ENCODE measurements at places on chromosomes 3 and 15.

- no peak for DNase-seq
Observed at GRCh38 chr3:165778891-165779290, 58.3 kb downstream of the BCHE start.

DNA sequence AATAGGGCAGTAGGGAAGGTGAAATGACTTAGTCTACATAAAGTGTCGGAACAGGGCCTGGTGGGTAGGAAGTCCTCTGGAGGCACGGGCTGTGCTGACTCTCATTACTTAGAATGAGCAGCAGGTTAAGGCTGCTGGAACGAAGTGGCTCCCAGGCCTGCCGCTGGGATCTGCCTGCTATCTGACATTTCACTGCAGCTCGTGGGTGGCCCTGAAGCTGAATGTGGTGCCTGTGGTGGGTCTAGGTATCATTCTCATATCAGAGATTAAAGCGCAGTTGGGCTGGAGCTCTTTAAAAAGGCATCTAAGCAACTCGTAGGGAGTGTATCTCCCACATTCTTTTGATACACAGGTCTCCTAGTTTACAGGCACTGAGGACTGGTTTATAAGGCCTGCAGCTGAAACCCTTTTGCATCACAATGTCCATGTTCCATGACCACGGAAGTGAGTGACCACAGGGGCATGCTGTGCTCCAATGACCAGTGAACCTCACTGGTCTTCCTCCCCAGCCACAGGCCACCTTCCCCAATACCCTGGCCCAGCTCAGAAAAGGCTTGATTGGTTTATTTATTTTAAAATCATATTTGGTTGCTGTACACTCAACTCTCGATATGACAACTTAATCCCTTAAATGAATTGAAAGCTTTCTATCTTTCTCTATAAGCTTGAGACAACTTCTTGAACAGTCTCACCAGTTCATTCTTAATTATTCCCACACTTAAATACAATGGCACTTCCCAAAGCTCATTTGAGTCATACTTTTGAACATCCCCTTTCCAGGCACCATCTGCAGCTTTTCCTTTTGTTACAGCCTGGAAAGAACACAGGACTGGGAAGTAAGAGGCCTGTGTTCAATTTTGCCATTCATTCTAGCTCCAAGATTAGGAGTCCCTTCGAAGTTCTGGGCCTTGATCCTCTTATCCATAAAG lies 19.0 kb downstream of the ADAMTS9 start:
- no peak for DNase-seq

DNA sequence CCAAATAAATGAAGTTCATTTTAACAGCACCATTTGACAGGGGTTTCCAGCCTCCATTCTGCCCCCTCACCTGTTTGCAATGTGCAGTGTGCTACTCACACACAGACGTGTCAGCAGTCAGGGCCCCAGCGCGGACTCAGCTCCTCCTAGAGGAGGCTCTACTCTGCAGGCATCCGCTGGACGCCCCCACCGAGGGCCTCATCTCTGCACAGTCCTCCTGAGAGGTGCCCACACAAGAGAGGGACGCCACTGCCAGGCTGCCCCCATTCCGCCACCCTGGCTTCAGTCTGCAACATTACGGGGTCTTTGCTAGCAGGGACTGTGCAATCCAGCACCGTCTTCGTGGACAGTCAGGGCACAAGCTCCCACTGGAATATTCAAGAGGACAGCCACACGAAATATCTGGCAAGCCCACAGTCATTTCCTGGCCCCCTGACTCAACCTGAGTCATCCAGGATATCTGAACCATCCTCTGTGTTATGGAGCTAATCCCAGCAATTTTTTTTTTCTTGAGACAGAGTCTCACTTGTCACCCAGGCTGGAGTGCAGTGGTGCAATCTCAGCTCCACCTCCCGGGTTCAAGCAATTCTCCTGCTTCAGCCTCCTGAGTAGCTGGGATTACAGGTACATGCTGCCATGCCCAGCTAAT lies 255.0 kb downstream of the OCA2 start:
- DNase-seq: no peak

DNA sequence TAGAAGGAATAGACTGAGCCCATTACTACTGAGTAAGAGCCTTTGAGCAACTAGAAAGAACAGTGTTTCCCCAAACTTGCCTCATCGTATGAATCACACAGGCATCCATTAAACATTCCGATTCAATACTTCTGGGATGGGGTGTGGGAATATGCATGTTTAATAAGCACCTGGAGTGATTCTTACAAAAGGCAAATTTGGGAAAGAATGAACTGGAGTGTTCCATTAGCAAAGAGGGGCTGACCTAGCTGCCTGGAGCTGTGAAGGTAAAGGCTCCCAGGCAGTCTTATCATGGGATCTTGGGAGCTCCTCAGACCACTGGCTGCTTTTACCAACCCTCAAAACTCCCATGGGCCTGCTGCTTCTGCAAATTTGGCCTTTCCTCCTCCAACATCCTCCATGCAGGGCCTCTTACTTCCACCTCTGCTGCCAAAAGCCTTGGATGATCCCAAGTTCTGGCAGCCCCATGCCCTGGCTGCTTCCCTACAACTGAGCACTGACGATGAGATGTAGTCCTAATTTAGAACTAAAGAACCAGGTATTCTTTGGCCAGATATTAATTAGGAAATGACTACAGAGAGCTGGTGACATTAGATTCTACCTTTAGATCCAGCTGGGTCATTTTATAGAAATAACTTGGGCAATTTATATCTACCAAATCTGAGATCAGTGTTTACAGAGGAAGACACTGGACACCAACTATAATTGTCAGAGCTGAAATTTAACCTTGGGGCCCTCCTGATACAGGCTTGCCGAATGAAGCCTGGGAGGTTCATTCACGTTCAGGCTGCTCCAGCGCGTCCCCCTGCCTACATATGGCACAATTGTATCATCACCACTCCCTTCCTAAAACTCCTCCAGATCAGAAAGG lies 11.2 kb upstream of the HOMER2 start:
- DNase-seq: no peak

- no peak for DNase-seq
Observed at GRCh38 chr3:25293736-25294135, 134.3 kb upstream of the RARB start.

DNA sequence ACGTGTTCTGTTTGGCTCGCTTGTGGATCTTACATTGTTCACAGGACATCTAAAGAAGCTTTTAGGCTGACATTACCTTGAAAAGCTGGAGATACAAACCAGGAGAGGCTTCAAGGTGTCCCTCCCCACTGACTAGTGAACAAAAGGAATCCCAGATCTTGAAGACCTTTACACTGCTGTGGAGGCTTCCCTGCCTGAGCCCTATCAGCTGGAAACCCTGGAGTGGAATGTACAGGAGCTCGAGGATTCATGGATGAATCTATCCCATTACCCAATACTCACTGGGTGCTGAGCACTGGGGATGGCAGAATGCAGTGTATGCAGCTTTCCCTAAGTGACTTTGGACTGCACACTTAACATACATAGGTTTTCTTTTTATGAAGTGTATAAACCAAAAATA lies 82.3 kb upstream of the MFGE8 start:
- no peak for DNase-seq

DNA sequence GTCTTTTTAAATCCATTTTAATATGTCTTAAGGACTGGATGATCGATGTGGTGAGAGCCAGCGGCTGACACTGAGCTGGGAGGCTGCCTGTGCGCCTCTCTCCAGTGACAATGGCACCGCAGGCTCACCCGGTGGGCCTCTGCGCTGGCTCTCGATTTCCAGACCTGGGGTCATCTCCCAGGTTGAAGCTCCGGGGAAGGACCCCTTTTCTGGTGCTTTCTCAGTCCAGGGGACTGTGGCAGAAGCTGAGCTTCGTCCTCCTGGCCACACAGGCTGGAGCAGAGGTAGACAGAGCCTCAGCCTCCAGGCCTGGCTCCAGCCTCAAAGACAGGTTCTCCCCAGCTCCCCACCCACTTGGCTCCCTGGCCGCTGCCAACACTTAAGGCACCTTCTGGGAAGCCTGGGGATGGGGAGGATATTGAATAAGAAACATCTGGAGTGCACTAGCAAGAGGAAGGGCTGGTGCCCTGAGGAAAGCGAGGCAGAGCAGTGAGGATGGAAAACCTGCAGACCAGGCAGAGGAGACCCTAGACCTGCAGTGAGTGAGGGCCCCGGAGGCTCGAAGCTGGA lies 154.2 kb upstream of the SMAD3 start:
- no peak for DNase-seq

DNA sequence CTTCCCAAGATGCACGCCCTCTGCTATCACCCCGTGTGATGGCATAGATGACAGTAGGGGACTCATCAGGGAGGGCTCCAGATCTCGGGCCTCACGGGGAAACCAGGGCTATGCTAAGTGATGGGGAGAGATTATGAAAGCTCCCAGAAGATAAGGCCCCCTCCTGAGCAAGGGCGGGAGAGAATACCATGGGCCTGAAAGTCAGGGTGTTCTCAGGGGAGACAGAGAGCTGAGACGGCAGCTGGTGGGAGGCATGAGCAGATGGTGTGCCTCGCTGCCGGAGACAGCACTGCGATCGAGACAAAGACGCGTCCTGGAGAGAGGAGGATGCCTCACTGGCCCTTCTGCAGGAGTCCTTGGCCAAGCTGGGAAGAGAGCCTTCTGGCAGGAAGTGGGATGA lies 106.5 kb upstream of the ADPGK start:
- DNase-seq: no peak

- DNase-seq: no peak
Observed at GRCh38 chr3:131917006-131917405, 117.8 kb downstream of the CPNE4 start.

GRCh38 chr3:128316481-128316891 lies 150.2 kb downstream of the DNAJB8 start:
- DNase-seq: no peak

- DNase-seq: no peak
Observed at GRCh38 chr3:127493924-127494646, 96.4 kb downstream of the TPRA1 start.

DNA sequence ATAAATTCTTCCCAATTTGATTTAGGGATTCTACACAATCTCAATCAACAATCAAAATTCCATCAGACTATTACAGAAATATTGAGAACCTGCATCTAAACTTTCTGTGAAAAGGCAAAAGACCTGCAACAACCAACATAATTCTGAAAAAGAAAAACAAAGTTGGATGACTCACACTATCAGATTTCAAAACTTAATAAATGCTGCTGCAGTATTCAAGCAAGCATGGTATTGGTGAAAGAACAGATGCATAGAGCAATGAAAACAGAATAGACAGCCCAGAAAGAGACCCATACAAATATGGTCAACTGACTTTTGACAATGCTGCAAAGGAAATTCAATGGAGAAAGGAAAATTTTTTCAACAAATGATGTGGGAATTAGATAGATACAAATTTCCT lies 477.1 kb upstream of the NR2F2 start:
- DNase-seq: no peak

- DNase-seq: no peak
Observed at GRCh38 chr3:49535971-49536874, 18.1 kb upstream of the BSN start.

DNA sequence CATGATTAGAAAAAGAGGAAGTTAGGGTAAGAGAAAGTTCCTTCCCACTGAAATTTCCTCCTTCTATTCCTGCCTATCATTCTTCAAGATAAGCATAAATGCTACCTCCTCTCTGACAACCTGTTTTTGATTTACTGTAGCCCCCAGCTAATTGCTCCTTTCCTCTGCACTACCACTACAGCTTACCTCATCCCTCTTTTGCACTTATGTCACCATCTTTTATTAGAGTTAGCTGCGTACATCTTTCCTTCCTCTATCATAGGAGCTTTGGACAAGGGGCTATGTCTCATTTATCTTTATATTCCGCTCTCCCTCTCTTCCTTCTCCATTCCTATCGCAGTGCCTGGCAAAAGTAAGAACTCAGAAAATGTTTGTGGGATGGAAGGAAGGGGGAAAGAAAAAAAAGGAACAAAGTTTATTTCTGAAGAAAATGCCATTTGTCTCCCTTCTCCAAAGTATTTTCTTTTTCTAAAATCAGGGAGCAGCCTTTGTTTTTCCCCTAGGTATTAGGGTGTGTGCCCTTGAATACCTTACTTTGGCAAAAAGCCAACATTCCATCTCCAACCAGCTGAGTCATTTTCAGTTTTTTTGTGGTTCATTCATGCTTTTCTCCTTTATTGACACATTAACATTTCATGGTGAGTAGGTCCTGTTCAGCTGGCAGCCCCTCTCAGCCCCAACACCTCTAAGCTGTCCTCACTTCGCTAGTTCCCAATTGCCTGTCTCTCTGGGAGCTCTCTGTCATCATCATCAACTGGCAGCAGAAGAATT lies 87.6 kb upstream of the SOX2 start:
- no peak for DNase-seq

GRCh38 chr3:16104156-16104555 lies 70.3 kb upstream of the GALNT15 start:
- no peak for DNase-seq

GRCh38 chr15:65942436-65942835 lies 73.1 kb downstream of the RAB11A start:
- no peak for DNase-seq

DNA sequence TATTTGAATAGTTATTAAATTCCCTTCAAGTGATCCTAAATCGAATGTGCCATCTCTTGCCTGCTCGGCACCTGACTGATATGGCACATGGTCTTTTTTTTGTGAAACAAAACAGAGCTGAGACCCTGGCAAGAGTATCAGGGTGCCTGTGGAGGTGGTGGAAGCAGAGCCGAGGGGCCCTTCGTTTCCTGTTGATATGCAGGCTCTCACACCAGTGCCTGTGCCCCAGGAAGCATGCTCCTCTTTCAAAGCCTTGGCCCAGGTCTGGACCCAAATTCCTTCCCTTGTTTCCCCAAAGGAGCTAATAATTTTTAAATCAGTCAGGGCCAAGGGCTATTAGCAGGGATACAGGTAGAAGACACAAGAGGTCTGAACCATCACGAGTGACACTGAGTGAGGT lies 21.5 kb upstream of the MRPS22 start:
- no peak for DNase-seq

GRCh38 chr15:79513417-79513816 lies 81.3 kb downstream of the MINAR1 start:
- no peak for DNase-seq

DNA sequence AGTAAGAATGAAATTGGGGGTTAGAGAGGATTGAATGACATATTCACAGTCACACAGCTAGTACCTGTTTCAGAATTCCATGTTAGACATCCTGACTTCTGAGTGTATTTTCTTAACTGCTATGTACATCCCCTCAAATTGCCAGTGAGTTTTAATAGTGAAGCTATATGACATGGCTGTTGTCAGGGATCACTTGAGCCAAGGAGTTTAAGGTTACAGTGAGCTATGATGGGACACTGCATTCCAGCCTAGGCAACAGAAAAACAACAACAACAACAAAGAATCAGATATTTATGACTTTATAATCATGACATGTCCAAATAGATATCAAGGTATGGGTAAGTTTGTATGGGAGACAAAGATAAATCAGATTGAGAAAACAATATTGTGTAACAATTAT lies 16.6 kb downstream of the PARP15 start:
- no peak for DNase-seq

GRCh38 chr3:122299872-122300460 lies 25.1 kb upstream of the CSTA start:
- DNase-seq: no peak

- no peak for DNase-seq
Observed at GRCh38 chr3:3107858-3108257, 2.3 kb downstream of the IL5RA start.

- no peak for DNase-seq
Observed at GRCh38 chr3:126570103-126570541, 11.4 kb upstream of the C3orf22 start.
